RWPE2 (cell line): ENCODE measurements at places on chromosomes 6 and 20.

DNA sequence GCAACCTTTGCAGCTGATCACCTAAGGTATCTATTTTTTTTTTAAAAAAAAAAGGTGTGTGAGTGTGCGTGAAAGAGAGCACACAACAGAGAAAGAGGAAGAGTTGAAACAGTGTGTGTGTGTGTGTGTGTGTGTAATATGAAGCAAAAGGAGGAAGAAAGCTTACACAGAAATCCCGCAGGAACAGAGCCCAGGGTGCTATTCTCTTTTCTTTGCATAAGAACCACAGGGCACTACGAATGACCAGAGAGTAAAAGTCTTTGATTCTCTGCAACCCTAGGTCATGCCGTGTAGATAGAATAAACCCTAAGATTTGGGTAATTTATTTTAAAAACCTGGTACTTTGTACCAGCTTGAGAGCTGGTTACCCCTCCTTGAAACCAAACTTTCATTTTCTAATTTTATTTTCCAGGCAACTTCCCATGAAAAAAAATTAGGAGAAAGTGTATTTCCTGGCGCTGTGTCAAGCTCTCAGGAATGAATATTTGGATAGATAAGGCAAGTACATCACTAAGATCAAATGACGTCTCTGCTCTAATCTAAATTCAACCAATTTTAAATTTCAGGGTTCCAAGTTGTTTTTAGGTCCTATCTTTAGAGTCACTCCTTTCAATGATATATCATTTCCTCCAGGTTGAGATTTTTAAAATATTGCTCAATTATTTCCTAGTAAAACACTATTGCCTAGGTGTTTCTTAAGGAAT is 47.9 kb upstream of the ID4 start:
- no peaks in the 10 kb centered on the region for H3K4me1 ChIP-seq
- no peak for DNase-seq
- no peak overlapping the region for H3K27ac ChIP-seq
- no peak overlapping the region for H3K4me3 ChIP-seq
- H3K36me3 ChIP-seq, result no peaks in the 10 kb centered on the region
- no peaks in the 10 kb centered on the region for H3K27me3 ChIP-seq

DNA sequence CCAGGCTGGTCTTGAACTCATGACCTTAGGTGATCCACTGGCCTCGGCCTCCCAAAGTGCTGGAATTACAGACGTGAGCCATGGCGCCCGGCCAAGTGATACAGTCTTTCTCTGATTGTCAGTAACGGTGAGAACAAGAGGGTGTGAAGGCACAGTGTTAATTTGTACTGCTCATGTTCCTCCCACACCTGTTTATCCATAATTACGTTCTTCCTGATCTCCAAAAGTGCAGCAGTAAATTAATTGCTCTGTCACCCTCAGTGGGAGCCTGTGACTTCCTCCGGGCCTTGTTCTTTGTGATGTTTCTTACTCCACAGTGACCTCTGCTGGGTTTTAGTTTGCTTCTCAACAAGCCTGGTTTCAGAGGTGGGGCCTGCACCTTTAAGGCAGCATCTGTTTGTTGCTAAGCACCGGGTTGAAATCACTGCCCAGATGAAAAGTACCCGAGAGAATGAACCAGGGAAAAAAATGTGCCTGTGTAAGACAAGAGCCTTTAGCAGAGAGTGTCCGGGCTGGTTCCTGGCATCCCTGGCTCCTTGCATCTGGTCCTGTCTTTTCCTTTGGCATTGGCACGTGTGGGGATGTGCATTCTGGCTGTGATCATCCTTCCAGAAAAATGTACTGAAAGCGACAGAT is 89.1 kb upstream of the CLDN20 start:
- H3K4me1 ChIP-seq, result peaks cover 8% of the 10 kb centered on the region
- DNase-seq, result no peak
- no peak overlapping the region for H3K4me3 ChIP-seq
- no peak overlapping the region for H3K27ac ChIP-seq
- H3K36me3 ChIP-seq, result no peaks in the 10 kb centered on the region

GRCh38 chr6:169859401-169859977 is 108.1 kb downstream of the ERMARD start:
- peaks cover 4% of the 10 kb centered on the region for H3K4me1 ChIP-seq
- no peak for DNase-seq
- H3K4me3 ChIP-seq, result no peak overlapping the region
- H3K36me3 ChIP-seq, result no peaks in the 10 kb centered on the region
- H3K27ac ChIP-seq, result no peak overlapping the region

- no peak for DNase-seq
- H3K27ac ChIP-seq, result no peak overlapping the region
- H3K36me3 ChIP-seq, result no peaks in the 10 kb centered on the region
- no peaks in the 10 kb centered on the region for H3K27me3 ChIP-seq
Observed at GRCh38 chr20:11734431-11734830, 183.3 kb upstream of the BTBD3 start.

DNA sequence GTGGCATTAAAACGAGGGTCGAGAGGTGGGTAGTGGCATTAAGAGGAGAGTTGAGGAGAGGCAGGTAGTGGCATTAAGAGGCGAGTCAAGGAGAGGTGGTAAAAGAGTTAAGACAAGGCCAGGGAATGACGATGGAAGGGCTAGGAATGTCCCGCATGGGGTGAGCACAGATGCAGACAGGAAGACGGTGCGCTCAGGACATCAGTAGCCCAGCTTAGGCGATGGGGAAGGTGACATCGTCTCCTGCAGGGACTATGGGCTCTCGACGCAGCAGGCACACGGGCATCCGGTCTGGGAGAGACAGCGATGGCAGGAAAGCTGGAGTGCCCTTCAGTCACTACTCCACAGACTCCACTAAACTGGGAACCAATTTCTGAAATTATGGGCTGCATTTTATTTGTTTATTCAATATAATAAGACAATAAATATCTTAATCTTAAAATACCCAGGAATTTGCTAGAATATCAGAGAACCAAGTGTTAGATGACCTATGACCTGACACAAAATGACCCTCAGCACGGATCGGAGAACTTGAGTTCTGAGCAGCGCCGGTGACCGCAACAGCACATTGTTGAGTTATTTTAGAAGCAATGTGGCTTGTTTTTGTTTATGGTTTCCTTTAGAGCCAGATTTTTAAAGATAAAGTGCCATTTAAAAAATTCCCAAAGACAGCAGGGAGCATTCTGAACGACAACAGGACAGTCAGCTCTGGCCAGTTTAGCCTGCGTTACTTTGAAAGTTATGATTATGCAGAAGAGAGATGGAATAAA is 177.7 kb downstream of the SMOC2 start:
- H3K27ac ChIP-seq, result no peak overlapping the region
- H3K4me3 ChIP-seq, result no peak overlapping the region
- H3K4me1 ChIP-seq, result no peaks in the 10 kb centered on the region
- no peaks in the 10 kb centered on the region for H3K36me3 ChIP-seq
- no peaks in the 10 kb centered on the region for H3K27me3 ChIP-seq

GRCh38 chr6:129661536-129662405 is 48.2 kb downstream of the ARHGAP18 start:
- no peaks in the 10 kb centered on the region for H3K36me3 ChIP-seq
- no peak for DNase-seq
- no peak overlapping the region for H3K4me3 ChIP-seq
- no peaks in the 10 kb centered on the region for H3K27me3 ChIP-seq
- H3K27ac ChIP-seq, result peak overlapping the region; percentile 19

DNA sequence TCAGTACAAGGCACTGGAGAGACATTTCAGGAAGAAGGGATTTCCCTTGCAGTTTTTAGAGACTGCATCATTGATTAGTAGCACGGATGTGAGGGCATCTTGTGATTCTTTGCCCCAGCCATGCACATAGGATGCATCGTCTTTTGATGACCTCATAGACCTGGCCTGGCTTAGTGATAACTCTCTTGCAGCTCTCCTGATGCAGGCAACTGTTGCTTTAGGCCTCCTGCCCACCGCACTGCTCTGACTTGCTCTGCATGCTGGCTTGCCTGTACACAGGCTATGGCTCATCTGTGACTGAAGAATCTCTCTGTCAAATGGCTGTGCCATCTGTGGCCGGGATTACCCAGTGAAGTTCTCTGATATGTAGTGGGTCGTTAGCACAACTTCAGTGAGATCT is 207.7 kb upstream of the PTCHD4 start:
- no peaks in the 10 kb centered on the region for H3K36me3 ChIP-seq
- H3K4me1 ChIP-seq, result peaks cover under 1% of the 10 kb centered on the region
- no peaks in the 10 kb centered on the region for H3K27me3 ChIP-seq
- H3K27ac ChIP-seq, result no peak overlapping the region

GRCh38 chr20:41889126-41889843 is 271.1 kb upstream of the CHD6 start:
- no peak overlapping the region for H3K27ac ChIP-seq
- H3K36me3 ChIP-seq, result no peaks in the 10 kb centered on the region
- no peaks in the 10 kb centered on the region for H3K27me3 ChIP-seq
- no peak overlapping the region for H3K4me3 ChIP-seq

GRCh38 chr6:111942561-111942960 is 69.3 kb upstream of the FYN start:
- DNase-seq, result no peak
- H3K36me3 ChIP-seq, result no peaks in the 10 kb centered on the region
- H3K4me3 ChIP-seq, result no peak overlapping the region
- no peak overlapping the region for H3K27ac ChIP-seq

GRCh38 chr6:125773387-125774341 is 17.1 kb upstream of the NCOA7 start:
- no peak for DNase-seq
- no peaks in the 10 kb centered on the region for H3K36me3 ChIP-seq
- H3K4me3 ChIP-seq, result no peak overlapping the region
- peaks cover 1% of the 10 kb centered on the region for H3K27me3 ChIP-seq

GRCh38 chr6:150907383-150907782 is 41.9 kb downstream of the MTHFD1L start:
- H3K27me3 ChIP-seq, result no peaks in the 10 kb centered on the region
- no peak overlapping the region for H3K27ac ChIP-seq
- H3K36me3 ChIP-seq, result peaks cover 50% of the 10 kb centered on the region
- DNase-seq, result no peak
- no peaks in the 10 kb centered on the region for H3K4me1 ChIP-seq

DNA sequence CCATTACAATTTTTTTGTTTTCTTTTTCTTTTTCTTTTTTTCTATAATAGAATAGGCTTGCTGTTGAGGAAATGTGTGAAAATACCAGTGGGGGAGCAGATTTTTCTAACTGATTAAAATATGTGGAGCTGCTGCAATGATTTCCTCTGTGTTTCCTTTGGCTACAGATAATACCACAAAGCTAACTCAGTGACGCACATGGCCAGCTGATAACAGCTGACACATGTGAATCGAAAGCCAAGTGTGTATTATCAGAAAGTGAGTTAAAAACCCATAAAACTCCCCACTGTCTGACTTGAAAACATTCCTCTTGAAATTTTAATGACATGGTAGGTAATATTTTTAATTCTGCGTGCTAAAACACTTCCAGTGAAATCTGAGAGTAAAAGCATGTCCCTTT is 70.8 kb upstream of the AHI1 start:
- H3K4me3 ChIP-seq, result no peak overlapping the region
- no peaks in the 10 kb centered on the region for H3K27me3 ChIP-seq
- no peaks in the 10 kb centered on the region for H3K36me3 ChIP-seq
- H3K4me1 ChIP-seq, result no peaks in the 10 kb centered on the region

DNA sequence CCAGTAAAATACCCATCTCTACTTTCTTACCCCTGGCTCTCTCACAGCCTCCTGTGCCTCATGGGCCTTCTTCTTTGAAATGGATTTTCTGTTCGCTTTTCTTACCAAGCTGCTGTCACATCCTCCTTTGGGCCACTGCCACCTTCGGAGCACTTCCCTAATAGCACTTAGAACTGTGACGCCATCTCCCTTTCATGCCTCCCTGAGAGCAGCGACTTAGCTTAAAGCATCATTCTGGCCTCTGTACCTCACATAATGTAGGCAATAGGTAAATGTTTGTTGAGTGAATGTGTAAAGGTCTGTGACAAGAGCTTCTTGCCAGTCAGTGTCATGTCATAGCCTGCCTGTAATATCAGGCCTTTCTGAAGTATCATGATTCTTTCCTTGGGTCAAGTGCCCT is 78.8 kb downstream of the ADGRG6 start:
- H3K27ac ChIP-seq, result no peak overlapping the region
- no peak overlapping the region for H3K4me3 ChIP-seq
- no peaks in the 10 kb centered on the region for H3K27me3 ChIP-seq

DNA sequence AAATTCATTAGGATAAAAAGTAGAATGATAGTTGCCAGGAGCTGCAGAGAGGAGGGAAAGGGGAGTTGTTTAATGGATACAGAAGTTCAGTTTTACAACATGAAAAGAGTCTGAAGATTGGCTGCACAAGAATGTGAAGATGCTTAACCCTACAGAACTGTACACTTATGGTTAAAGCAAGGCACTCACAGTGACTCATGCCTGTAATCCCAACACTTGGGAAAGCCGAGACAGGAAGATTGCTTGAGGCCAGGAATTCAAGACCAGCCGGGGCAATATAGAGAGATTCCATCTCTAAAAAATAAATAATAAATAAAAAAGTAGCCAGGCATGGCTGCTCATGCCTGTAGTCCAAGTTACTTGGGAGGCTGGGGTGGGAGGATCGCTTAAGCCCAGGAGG is 174.0 kb downstream of the TASP1 start:
- H3K27ac ChIP-seq, result no peak overlapping the region
- H3K36me3 ChIP-seq, result peaks cover 4% of the 10 kb centered on the region; the same call in 1 of the 2 replicates
- no peaks in the 10 kb centered on the region for H3K4me1 ChIP-seq
- H3K4me3 ChIP-seq, result no peak overlapping the region
- H3K27me3 ChIP-seq, result no peaks in the 10 kb centered on the region
- no peak for DNase-seq

- no peak overlapping the region for H3K4me3 ChIP-seq
- DNase-seq, result no peak
- H3K4me1 ChIP-seq, result no peaks in the 10 kb centered on the region
Observed at GRCh38 chr6:19848465-19849029, 11.4 kb downstream of the ID4 start.

DNA sequence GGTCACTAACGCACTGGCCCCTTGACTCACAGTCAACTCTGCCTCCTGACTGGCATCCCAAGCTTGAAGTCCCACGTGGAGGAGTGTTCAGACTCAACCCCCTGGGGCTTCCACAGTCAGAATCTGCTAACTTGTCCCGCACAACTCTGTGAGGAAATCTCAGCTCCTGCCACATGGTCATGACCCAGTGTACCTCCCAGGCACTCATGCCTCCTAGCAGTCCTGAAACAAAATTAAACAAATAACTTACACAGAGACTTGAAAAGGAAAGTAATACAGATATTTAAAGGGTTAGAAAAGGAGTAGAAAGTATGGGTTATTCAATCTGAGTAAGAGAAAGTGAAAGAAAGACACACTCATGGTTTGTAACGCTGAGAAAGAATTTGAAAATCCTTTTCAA is 134.9 kb downstream of the GMDS start:
- no peaks in the 10 kb centered on the region for H3K36me3 ChIP-seq
- DNase-seq, result no peak
- H3K4me3 ChIP-seq, result no peak overlapping the region
- H3K4me1 ChIP-seq, result peaks cover 12% of the 10 kb centered on the region
- H3K27ac ChIP-seq, result no peak overlapping the region
- H3K27me3 ChIP-seq, result no peaks in the 10 kb centered on the region

DNA sequence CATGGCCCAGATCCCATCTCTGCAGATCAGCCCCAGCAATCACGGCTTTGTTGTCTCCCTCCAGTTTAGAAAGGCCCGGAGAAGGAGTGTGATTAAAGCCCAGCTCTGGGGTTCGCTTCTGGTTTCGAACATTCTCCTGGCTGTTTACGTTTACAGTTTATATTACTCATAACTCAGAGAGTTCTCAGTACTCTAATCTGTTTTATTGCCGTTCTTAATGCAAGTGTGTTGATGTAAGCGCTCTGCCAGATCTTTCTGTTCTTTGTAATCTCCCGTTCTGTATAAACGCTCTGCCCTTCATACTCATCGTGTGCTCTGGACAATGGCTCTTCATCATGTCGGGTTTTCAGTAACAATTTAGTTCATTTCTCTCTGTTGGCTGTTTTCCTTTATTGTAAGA is 118.0 kb upstream of the PRND start:
- no peak for DNase-seq
- no peaks in the 10 kb centered on the region for H3K27me3 ChIP-seq
- H3K4me3 ChIP-seq, result no peak overlapping the region
